Kidney capillary endothelial cell (primary cell): ENCODE measurements at places on chromosomes 1 and 21.

DNA sequence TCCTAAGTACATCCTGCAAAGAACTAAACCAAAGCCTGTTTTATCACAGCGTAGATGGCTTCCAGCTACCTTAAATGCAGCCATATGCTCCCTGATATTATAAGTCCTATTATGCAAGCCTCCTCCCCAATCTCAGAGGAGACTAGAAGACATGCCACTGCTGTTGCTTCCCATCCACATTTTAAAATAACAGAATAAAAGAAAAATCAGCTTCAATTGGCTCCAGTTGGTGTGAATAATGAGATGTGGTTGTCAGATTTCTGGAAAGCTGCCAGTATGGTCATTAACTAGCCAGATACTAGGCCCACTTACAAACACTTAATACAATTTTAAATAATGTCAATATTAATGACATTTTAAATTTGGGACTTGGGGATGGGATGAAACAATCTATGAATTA lies 25.7 kb downstream of the WARS2 start:
- no peak for DNase-seq

- DNase-seq, result no peak
Observed at GRCh38 chr1:156814571-156815260, 1.9 kb downstream of the SH2D2A start.

DNA sequence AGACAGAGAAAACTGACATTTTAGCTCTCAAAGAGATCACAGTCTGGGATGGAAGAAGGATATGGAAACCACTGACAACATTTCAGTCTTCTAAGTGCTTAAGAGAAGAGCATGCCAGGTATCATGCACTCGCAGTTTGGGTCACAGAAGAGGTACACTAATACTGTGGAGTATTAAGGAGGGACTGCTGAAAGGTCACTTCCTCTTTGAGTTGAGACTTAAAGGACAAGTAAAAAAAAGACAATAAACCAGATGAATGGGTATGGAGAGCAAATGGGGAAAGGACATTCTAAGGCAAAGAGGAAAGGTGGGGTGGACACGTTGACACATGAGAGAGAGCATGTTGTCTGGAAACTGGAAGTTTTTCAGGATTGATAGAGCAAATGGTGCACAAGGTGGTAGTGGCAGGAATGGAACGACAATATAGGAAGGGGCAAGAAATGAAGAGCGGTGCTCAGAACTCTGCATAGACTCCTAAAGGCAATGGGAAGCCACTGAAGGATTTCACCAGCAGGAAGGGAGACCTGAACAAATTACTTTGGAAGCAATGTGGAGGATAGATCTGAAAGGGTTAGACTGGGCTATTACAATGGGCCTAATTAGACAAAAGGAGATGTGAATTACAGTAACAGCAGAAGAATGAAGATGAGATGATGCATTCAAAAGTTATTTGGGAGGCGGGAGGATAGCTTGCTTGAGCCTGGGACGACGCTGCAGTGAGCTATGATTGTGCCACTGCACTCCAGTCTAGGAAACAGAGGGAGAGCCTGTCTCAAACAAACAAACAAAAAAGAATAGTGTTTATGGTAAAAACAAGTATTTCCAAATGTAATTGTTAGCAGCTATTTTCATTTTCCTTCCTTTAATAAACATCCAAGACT lies 11.1 kb downstream of the DIPK1A start:
- DNase-seq, result no peak

GRCh38 chr1:240117930-240118329 lies 26.2 kb downstream of the FMN2 start:
- DNase-seq, result no peak

DNA sequence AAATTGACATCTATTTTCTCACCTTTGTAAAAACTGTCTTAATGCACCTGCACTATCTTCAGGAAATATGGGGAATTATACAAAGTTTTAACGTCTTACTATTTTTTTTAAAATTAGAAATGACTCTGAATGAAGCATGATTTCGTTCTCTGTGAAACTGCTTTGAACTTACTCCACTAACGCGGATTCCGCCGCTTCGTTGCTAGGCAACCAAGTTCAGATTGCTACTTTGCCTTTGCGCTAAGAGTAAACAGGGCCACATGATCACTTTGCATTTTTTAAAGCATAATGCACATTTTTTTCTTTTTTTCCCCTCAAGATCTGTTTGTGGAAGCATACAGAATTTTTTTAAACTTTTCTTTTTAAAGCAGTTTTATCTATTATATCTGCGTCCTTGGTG lies 690.5 kb downstream of the BRINP3 start:
- DNase-seq, result no peak

DNA sequence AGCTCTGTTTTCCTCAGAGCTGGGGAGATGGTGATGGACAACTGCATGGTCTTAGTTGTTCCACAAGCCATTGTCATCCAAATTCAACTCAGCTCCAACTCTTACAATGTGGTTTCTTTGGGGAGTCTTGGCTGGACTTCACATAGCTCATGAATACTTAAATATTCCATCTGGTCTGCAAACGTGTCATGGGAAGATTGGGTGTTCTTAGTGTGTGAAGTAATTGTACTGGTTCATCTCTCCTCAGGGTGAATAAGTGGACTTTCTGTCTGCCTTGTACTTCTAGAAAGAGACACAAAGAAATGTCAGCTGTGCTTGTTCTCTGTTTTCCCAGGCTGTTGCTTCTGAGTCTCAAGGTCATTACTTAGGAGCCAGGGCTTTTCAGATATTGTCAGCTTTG lies 106.6 kb downstream of the VPS13D start:
- DNase-seq, result no peak

- DNase-seq, result no peak
Observed at GRCh38 chr1:101196668-101197067, 40.2 kb upstream of the S1PR1 start.

- no peak for DNase-seq
Observed at GRCh38 chr1:166390366-166391033, 223.7 kb upstream of the FAM78B start.

DNA sequence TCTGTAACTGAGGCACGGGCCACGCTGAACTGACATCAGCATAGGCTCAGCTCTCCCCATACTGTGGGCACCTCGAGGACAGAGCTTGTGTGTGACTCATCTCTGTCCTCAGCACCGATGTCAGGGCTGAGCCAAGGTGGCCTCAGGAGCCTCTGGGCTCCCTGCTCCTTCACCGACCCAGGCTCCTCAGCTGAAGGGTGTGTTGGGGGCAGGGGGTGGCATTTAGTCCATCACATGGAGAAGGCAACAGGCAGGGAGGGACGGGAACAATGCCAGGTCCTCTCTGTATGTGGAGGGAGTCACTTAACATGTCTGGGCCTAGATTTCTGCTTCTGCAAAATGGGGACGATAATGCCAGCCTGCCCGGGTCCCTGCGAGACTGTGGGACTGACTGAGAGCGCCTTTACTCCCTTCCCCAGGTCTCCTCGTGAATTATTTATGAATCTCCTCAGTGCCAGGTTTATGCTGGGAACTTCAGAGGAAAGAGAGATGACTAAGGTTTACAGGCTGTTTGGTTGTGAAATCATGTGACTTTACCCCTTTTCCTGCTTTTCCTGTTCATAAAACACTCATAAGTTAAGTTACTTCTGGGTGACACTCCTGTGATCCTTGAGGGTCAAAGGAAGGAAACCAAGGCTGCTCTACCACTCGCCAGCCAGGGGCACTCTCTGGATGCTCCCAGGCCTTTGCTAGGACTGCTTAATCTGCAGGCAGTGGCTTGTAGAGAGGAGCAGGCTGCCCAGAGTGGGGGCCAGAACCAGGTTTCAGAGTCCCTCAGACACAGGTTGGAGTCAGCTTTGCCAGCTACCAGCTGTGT lies 16.2 kb downstream of the TTC39A start:
- DNase-seq, result peak; percentile 72

DNA sequence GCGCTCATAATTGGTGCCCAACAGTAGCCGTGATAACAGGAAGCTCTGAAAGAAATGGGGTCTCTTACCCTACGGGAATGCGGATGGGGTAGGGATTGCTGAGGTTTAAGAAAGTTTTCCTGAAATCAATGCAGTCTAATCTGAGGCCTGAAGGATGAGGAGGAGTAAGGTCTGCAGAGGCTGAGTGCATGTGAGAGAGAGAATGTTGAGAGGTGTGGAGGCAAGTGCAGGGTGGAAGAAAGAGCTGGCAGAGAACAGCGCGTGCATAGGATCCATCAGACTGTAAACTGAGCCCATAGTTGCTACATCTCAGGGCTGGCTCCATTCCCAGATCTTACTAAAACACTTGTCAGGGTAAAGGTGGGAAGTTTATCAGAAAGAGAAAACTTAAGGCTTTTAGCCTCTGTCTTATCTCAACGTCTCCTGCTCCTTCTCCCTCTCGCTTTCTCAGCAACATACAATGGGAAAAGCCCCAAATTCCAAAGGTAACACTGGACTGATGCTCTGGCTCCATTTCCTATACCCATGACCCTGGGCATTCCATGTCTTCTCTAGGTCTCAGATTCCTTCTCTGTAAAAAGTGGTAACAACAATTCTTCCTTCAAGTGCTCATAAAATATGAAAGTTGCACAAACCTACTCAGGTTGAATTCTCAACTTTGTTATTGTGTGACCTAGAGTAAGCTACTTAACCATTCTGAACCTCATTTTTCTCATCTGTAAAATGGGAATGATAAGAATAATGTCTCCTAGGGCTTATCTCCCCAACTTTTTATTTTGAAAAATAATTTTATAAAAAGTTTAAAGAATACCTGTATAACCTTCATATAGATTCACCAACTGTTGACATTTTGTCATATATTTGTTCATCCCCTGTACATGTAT lies 75.2 kb downstream of the SH3GLB1 start:
- DNase-seq, result no peak

- no peak for DNase-seq
Observed at GRCh38 chr1:42930178-42931107, 28.2 kb downstream of the SLC2A1 start.

GRCh38 chr1:160904783-160905616 lies 20.0 kb upstream of the ITLN1 start:
- DNase-seq, result no peak

GRCh38 chr1:53700776-53701175 lies 38.2 kb downstream of the GLIS1 start:
- no peak for DNase-seq

GRCh38 chr1:98315309-98315708 lies 346.2 kb upstream of the SNX7 start:
- DNase-seq, result no peak

DNA sequence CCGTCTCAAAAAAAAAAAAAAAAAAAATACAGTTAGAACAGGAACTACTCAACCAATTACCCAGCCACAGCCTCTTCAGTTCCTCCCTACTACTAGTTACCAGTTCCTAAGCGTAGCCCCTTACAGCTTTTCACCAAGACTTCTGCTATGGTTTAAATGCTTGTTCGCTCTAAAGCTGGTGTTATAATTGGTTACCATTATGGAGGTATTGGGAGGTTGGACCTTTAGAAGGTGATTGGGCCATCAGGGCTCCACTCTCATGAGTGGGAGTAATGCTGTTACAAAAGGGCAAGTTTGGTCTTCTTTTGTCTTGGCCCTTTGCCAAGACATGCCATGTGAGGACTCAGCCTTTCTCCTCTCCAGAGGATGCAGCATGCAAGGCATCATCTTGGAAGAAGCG lies 3.0 kb upstream of the SMPDL3B start:
- no peak for DNase-seq

DNA sequence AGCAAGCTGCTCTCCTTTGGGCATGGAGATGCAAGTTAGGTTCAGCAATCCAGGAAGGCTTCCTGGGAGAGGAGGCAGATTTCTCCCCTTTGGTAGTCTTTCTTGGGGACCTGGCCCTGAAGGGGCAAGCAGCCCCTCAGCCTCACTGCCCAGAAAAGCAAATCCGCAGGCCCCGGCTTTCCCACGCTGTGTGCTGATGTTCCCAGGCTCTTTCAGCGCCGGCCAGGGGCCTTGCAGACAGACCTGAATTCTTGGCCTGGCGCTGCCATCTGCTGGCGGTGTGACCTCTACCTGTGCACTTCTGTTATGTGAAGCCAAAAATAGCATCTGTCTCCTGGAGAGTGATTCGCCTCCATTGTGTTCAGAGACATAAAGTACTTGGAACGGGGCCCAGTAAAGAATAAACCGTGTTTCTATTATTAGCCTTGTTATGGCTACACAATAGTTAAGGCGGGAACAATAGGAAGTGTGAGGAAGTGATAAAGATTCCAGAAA lies 64.8 kb downstream of the ALPL start:
- peak; percentile 99 for DNase-seq

GRCh38 chr1:3550511-3551289 lies 60.6 kb downstream of the MEGF6 start:
- no peak for DNase-seq

- DNase-seq, result no peak
Observed at GRCh38 chr1:17887661-17888371, 132.7 kb downstream of the ACTL8 start.

DNA sequence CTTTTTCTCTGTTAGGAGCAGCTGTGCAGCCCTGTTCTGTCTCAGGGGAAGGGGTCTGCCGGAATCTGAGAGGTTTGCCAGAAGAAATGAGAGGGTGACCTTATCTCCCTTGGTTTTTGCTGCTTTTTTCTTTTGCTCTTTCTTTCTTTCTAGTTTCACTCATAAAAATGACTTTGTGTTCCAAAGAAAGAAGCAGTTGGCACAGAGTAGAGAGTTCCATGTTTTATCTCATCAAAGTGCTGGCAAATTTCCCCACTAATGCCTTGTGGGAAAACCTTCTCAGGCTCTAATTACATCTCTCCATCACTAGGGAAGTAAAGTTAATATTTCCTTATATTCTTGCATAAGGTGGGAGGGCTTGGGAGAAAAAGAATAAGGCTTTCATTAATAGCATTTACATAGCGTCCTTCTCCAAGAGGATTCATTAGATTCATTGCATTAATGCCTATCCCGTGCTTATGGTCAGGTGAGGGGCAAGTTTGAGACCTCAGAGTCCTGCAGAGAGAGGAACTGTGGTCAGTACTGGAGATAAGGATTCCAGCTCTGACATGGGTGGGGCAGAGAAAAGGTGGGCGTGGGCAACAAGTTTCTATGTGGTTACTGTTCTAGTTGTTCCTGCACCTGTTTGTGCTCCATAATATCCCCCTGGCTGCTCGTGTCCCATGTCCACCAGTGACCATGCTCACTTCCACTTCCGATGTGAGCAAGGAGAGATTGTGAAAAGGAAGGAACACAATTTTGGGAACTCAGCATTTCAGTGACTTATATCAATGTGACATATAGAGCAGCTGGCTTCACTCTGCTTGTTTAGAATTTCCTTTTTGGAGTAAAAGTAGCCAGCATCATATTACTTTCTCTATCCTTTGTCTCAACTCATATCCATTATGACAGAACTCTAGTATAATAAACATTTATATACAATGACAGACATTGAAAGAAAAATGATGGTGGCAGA lies 79.5 kb downstream of the DISC1 start:
- DNase-seq, result no peak

DNA sequence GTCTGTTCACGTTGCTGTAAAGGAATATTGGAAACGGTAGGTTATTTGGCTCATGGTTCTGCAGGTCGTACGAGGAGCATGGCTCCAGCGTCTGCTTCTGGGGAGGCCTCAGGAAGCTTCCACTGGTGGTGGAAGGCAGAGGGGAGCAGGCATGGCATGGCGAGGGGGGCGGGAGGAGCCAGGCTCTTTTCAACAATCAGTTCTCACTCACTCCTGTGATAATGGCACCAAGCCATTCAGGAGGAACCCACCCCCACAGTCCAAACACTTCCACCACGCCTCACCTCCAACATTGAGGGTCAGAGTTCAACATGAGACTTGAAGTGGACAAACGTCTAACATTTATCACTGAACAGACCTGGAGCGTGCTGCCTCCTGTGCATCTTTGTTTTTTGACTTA lies 141.2 kb downstream of the PGBD5 start:
- DNase-seq, result no peak

GRCh38 chr1:227797144-227797543 lies 18.3 kb upstream of the PRSS38 start:
- DNase-seq, result no peak
